Mesenchymal stem cell (in vitro differentiated cells and primary cell): ENCODE measurements at places on chromosomes 3 and 15.

DNA sequence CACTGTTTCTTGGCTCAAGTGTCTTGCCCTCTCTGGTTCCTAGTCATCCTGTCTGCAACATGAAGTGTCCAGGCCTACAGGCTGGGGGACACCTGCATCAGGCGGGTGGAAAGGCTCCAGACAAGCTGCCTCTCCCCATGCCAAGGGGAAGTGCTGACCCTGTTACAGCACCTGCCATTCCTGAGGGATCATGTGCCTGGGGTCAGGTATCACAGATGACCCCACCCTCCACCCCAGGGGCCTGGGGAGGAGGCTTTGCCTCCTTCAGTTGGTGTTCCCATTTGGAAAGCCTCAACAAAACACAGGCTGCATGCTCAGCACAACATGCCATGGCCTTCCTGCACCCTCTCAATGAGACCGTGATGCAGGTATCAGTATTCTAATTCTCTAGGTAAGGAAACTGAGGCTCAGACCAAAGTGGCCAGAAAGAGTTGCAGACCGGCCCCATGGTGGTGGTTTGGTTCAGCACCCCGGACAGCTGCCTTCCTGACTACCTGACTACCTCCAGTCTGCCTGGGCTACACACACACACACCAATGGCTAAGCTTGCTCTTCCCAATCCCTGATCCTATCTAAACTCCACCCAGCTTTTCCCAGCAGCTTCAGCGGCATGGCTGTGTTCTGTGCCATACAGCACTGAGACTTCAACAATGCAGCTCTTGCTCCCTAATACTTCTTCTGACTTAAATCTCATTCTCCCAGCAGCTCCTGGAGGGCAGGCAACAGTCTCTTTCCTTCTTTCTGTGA, 69.7 kb upstream of the LINGO1 start:
- no peak overlapping the region for H3K27ac ChIP-seq
- H3K4me1 ChIP-seq, result peaks cover 1% of the 10 kb centered on the region
- no peak overlapping the region for H3K4me3 ChIP-seq
- H3K36me3 ChIP-seq, result no peaks in the 10 kb centered on the region

- no peaks in the 10 kb centered on the region for H3K36me3 ChIP-seq
- DNase-seq, result no peak
- no peak overlapping the region for H3K27ac ChIP-seq
- H3K4me1 ChIP-seq, result no peaks in the 10 kb centered on the region
These were observed 133.7 kb upstream of the POU1F1 start for GRCh38 chr3:87410110-87410509.

- peak; percentile 24 for DNase-seq
- no peaks in the 10 kb centered on the region for H3K4me1 ChIP-seq
- no peak overlapping the region for H3K27ac ChIP-seq
- H3K36me3 ChIP-seq, result peaks cover 4% of the 10 kb centered on the region
- H3K4me3 ChIP-seq, result no peak overlapping the region
- H3K27me3 ChIP-seq, result no peaks in the 10 kb centered on the region
These were observed 130.4 kb upstream of the LYSMD4 start for GRCh38 chr15:99863550-99864198.

DNA sequence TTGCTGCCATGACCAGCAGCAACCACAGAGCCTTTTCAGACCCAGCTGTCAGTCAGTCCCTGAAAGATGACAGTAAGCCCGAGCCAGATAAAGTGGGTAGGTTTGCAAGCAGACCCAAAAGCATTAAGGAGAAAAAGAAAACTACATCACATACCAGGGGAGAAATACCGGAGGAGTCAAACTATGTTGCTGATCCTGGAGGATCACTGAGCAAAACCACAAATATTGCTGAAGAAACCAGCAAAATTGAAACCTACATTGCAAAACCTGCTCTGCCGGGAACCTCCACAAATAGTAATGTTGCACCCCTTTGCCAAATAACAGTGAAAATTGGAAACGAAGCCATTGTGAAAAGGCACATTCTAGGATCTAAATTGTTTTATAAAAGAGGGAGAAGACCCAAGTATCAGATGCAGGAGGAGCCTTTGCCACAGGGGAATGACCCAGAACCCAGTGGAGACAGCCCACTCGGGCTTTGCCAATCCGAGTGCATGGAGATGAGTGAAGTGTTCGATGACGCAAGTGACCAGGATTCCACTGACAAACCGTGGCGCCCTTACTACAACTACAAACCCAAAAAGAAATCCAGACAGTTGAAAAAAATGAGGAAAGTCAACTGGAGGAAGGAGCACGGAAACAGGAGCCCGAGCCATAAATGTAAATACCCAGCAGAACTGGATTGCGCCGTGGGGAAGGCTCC, 42.1 kb upstream of the RASA2 start:
- H3K4me3 ChIP-seq, result no peak overlapping the region
- H3K27ac ChIP-seq, result no peak overlapping the region
- peaks cover 1% of the 10 kb centered on the region for H3K4me1 ChIP-seq
- peak; percentile 44 for DNase-seq
- H3K27me3 ChIP-seq, result no peaks in the 10 kb centered on the region
